ENCODE measurements at places on chromosomes 13 and 19. TPM values are rescaled to one million over a fixed set of nuclear protein-coding genes. Genes with fewer than 3 reads are reported as not detected.
A peak's percentile ranks its signal among the peaks of the same experiment; 100 is the strongest.

DNA sequence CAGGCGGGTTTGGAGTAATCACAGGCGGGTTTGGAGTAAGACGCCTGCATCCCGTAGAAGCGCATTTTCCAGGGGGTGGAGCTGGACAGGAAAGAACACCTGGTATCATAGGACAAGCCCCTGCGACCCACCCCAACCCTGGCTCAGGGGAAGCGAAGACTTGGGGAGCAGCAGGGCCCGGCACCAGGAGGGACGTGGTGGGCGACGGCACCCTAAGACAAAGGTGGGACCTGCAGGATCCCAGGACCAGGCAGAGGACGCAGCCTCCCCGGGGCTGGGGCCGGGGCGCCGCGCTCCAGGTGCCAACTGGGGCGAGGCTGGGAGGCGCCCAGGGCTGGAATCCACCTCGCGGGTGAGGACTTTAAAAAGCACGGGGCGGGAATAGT, 520 bp downstream of the ZNF600 start:
- DNase-seq, result no peak

DNA sequence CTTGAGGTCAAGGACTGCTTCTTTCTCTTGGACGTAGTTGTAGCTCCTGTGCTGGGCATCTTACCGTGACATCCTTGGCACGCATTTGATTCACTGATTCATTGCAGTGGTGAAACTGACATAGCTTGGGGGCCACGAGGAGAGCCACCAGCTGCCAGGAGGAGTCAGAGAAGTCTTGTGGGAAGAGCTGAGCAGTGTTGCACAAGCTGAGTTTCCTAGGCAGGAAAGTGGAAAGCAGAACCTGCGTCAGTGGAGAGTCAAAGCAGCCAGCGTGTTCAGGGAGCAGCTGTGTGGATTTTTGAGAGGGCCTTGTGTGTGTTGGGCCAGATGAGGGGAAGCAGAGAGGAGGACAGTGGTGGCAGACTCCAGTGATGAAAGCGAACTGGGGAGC, 5.3 kb upstream of the GPR183 start:
- peak; percentile 70 for DNase-seq

DNA sequence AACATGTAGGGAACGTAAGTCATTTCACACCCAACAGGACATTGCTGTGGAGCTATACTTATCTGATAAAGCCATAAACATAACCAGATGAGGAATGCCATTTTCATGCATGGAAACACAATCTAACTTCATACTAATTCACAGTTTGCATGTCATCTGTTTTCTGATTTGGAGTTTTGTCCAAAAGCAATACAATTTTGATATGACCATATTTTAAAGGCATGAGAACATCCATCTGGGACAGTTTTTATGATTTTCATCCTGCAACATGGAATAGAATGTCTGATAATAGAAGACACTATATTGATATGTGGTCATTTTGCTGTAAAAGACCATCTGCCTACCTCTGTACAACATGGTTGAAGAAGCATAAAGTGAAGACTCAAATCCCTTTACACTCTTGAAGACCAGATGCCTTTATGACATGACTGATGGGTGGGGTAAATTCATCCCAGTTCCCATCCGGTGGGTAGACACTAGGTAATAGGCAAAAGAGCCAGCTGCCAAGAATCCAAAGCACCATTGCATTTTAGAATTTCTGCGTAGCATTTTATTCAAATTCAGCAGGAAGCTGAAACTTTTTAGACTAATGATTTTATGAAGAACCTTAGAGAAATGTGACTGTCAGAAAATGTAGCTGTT, 309.8 kb downstream of the LMO7 start:
- no peak for DNase-seq

DNA sequence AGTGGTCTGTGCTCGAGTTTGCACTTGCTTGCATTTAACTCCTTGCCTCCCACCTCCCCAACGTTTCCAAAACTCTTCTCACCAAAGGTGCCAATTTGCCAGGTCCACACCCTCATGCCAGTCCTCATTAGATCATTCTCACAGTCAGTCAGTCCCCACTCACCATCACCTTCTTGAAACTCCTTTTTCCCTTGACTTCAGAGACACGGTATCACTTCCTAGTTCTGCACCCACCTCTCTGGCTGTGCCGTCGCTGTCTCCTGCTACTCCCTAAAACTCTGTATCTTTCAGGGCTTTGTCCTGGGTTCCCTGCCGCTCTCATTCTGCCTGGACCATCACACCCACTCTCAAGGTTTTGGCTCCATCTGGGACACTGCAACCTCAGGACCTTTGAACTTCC, 19.6 kb downstream of the OLFM2 start:
- no peak for DNase-seq

DNA sequence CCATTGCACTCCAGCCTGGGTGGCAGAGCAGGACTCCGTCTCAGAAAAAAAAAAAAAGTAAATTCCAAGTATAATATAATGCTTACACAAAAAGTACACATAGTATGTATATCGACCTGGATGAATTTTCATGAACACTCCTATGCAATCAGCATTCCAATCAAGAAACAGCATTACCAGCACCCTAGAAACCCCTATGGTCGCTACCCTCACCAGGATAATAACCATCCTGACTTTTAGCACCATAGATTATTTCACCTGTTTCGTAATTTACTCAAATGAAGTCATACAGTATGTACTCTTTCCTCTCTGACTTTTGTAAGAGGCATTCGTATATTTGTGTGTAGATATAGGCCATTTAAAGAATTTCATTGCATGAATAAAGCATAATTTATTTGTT, 47.6 kb downstream of the PCDH8 start:
- no peak for DNase-seq

DNA sequence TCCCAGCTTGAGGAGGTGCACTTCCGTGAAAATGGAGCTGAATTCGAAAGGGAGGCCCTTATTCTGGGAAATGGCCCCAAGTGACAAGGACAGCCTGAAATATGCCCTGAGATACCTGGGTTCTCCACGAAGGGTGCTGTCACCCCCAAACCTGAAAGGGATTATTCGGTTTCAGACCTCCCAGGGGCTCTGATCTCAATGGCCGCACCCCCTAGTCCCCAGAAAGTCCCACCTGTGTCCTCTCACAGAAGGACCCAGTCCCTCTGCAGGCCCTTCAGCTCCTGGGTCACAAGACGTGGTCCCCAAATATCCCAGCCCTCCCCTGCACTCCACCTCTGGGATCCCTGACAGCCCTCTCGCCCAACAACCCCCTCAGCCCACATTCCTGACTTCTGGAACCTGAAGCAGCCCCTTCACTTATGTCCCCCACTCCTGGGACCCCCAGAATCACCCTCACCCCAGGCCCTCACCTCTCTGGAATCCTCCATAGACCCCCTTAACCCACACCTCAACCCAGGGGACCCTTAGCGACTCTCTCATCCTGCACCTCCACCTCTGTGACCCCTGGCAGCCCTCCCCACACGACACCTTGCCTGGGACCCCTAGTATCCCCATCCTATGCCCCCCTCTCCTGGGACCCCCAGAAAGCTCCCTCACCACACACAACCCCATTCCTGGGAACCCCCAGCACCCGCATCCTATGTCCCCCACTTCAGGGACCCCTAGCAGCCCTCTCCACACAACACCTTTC, 606 bp downstream of the SYNGR4 start:
- DNase-seq, result no peak

GRCh38 chr13:28557725-28558520, 63.0 kb upstream of the FLT1 start:
- no peak for DNase-seq

The CLEC11A gene
- total RNA-seq, result 15.1 TPM

The PEAK3 gene
- 1.0 TPM for total RNA-seq

GRCh38 chr13:50370303-50370950, 355.2 kb downstream of the KCNRG start:
- DNase-seq, result no peak

The RASL11A gene
- total RNA-seq, result 5.8 TPM

DNA sequence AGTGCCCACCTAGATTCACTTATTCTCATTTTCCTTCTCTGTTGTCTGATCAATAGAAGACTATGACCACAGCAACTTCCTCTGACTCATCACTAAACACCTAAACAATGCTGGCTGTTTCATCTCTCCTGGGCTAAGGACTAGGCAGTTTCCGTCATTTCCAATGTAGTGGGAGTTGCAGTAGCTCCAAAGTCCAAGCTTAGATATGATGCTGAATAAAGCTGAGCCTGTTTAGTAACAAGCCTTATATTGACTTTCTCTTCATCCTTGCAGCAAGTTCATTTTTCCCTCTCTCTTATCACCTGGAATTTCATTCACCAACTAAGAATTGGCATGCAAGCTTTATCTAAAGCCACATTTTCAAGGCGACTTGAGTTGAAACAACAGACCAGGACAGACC, 53.5 kb upstream of the PCDH9 start:
- DNase-seq, result peak; percentile 69

The ZNF763 gene
- 5.2 TPM for total RNA-seq

DNA sequence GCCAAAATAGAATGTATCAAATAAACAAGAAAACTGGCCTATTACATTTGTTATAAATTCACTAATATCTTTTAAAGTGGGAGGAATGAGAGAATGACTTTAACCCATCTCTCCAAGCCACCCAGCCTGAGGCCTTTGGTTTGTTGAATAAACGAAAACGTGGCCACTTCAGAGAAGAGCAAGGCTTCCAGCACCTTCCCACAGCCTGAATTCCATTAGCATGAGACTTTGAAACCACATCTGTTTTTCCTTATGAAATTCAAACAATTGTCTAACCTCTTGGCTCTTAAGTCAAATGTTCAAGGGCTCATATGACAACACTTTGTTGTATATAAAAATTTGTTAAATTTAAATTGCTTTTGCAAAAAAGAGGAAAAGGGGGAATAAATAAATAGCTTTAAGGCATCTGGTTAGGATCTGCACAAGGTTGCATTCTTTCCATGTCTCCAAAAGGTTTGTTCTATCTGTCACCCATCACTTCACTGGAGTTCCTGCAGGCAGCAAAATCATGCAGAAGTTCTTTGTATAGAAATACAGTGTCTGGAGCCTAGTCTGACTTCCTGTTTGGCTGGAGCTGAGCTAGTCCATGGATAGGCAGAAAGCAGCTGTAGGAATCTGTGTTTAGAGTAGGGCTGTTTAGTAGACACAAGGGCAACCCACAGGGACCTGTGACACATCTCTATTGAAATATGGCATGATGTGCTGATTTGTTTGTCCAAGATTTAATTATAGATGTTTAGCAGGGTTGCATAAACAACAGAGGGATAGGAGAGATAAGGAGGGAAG, 502.3 kb downstream of the KCTD12 start:
- DNase-seq, result peak; percentile 52

GRCh38 chr13:113579686-113580085, 4.9 kb upstream of the TFDP1 start:
- DNase-seq, result no peak

DNA sequence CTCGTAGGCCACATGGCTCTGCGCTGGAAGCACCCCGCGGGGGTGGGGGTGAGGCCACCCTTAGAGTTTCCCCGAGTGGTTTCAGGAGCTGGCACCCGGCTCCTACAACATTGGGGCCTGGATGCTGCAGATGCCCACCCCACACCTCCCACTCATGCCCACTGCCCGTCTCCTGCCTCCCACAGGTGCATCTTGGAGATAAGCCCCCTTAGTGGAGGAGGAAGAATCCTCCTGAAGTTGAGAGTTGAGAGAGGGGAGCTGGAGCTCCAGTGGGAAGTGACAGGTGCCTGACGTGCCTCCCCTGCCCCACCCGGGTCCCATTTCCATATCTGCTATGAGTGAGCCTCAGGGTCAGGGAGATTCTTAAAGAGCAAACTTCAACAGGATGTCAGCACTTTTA, 341.3 kb downstream of the TEX29 start:
- DNase-seq, result no peak

DNA sequence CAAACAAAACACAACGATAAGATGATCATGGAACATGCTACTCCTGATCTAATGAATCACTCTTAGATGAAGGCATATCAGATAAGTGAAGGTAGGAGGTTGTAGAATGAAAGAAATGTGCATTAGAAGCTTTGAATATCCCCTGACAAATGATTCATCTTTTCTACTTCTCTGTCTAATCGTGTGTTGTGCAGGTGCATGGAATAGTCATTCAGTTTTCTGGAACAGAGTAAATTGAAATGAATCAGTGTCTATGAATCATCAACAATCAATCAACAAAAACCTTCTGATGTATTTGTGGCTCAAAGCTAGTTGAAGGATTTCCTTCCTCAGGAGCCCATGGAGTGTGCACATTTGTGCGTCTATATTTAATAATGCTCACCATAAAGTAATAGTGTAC, 1290.4 kb upstream of the PCDH20 start:
- DNase-seq, result no peak

DNA sequence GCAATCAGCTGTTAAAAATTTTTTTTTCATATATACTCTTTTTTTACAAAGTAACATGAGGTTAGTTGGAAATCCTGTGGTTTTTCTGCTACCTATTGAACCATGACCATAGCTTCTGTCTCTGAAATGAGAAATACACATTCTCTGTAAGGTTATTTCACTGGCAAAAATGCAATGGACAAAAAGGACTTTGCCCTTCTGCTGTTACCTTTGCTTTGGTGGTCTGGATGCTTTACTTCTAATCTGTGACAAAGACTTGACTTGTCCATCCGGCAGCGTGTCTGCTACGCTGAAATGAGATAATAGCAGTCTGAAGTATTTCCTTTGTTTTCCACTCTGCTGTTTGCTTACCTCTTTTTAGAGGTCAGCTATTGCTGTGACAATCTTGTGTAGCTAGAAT, 412.8 kb downstream of the SLITRK6 start:
- DNase-seq, result no peak

The TMPRSS9 gene
- total RNA-seq, result not detected

GRCh38 chr13:44302940-44303575, 70.6 kb upstream of the SERP2 start:
- no peak for DNase-seq

DNA sequence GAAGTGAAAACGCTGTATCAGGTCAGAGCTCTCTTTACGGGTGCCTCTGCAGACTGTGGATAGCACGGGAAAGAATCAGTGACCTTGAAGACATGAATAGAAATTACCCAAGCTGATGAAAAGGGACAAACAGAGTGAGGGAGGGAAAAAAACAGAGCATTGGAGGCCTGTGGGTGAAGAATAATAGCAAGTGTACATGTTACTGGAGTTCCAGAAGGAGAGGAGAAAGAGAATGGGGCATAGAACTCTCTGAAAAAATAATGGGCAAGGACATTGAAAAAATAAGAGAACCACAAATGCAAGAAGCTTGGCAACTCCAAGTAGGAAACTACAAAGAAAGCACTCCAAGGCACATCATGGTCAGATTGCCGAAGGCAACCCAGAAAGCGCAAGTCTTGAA, 86.3 kb downstream of the SPACA7 start:
- no peak for DNase-seq

The ATP5F1D gene
- total RNA-seq, result 213 TPM
